ENCODE measurements at places on chromosomes 6 and 20.

DNA sequence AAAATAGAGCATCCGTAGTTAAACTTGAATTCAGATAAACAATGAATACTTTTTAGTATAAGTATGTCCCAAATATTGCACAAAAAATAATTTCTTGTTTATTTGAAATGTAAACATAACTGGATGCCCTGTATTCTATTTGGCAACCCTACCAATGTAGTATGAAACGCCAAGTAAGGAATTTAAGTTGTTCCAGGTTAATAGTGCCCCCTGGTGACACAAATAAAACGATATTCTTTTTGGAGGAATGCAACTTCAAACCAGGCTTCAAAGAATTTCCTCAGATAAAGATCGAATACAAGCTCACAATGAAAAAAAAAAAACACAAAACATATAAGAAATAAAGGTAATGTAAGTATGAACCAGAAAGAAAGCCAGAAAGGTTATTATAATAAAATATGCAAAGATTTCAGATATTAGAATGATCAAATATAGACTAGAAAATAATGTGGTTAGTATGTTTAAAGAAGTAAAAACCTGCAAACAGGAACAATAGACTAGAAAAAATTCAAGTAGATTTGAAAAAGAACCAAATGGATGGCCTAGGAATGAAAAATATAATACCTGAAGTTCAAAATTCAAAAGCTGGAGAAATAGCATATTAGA is 18.4 kb upstream of the AKAP7 start:
- no peak for DNase-seq

DNA sequence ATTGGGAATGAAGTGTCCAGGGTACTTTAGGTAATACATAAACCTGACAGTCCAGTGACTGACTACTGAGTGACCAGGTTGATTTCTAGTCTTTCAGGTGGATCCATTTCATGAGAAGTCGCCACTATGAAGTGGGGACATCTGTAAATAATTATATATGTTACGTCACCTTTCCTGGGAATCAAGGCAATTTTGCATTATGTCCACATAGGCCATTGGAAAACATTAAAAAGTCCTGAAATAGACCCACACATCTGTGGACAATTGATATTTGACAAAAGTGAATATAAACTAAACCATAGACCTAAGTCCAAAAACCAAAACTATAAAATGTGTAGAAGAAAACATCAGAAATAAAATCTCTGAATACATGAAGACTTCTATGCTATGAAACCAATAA is 231.5 kb downstream of the C6orf118 start:
- no peak for DNase-seq

DNA sequence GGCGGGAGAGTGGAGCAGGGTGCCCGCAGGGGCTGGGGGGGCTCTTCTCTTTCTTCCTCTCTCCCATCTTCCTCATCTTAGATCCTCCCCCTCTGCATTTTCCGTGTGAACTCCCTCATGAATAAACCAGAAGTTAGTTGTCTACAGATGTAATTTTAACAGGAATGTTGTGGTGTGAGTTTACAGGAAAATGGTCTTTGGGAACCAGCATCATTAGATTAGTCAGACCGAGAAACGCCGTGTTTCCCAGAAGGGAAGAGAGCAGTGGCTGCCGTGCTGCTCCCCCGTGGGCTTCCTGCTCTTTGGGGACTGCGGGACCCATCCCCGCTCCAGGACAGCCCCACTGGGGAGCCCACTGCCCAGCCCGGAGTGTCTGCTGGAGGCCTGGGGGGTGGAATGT is 3.4 kb downstream of the MYT1 start:
- DNase-seq, result no peak

DNA sequence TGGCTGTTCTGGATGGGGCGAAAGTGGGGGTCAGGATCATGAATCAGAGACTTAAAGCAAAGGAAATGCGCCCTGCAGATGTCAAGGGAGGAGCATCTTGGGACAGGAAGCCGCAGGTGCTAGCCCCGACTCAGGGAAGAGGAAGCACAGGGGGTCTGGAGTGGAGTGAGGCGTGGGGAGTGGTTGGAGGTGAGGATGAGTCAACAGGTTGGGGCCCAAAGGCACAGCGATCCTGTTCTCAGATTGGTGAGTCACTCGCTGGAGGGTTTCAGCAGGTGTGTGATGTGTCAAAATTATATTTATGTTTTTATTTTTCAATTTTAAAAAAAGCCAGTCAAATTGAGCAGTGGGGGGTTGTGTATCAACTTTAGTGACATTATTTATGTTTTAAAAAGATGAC is 19.0 kb downstream of the PACSIN1 start:
- DNase-seq, result no peak

- DNase-seq, result no peak
These were observed 12.5 kb downstream of the TRIM26 start for GRCh38 chr6:30200551-30201281.

DNA sequence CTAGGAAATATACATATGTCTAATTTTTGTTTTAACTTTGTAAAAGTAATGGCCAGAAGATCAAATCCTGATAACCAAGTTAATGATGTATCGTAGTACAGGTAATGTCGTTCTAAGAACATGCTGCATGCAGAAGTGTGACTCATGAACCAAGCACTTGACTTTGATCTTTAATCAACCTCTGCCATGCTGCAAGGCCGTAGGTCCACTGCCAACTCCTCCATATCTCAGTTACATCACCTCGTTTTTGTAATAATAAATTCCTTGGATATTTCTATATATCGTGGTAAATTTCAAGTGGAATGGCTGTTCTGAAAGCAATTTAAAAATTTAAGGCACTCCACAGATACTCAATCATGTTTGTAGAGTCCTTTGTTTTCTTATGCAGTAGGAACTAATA is 771.7 kb downstream of the EPHA7 start:
- no peak for DNase-seq

- DNase-seq, result peak; percentile 41
These were observed 11.0 kb downstream of the GFRA4 start for GRCh38 chr20:3652221-3652620.

DNA sequence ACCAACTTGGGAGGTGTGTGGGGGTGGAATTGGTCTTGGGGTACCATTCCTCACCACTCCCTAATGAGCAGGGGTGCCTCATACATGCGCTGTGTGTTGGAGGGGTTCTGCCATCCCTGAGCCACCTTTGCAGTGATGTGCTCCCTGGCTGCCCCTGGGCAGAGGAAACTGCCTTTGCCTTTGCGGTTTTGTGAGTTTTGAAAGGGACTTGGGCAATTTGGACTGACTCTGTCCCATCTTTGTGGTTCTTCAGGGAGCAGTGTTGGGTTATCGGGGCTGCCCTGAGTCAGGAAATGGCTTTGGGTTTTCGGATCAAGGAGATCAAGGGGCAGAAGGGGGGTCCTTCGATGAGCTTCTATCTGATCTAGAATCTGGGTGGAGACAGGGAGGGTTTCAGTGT is 3.9 kb upstream of the PHACTR3 start:
- DNase-seq, result no peak

GRCh38 chr6:15230827-15231226 is 15.0 kb upstream of the JARID2 start:
- DNase-seq, result no peak

DNA sequence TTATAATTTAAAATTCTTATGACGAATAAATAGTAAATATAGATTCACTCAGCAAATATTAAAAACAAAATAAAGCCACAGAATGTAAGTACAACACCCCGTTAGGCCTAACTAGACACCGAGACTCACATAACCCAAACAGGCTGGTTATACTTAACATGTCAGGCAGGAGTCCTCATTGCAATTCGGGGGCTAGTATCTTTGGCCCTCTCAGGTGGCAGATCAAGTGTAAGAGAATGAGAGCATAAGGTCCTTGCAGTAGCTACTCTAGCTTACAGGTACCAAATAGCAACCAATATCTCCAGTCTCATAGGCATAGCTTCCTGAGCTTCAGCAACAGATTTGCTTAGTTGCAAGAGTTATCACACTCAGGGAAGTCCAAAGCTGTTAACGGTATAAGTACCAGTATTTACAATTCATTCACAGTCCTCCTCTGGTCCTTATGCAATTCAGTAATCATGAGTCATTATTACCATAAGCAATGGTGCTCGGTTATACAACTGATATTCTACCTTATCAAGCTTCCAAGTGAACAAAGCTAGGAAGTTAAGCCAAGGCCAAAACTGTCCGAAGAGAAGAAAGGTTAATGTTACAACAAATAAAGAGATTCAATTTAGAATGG is 20.1 kb downstream of the REV3L start:
- DNase-seq, result no peak

DNA sequence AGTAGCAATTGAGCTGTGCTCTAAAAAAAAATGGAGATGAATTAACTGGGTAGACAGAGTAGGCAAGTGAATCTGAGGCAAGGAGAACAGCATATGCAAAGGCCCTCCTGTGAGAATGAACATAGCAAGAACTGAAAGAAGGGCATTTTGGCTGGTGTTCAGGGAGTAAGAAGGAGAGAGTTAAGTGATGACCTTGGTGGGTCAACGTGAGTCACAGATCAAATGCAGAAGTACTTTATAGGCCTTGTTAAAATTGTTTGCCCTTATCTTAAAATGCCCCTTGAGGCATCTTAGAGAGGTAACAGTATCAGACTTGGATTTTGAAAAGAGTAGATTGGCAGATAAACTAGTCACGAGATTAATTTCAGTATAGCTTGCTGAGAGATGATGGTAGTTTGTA is 24.5 kb downstream of the NDUFAF5 start:
- DNase-seq, result no peak

DNA sequence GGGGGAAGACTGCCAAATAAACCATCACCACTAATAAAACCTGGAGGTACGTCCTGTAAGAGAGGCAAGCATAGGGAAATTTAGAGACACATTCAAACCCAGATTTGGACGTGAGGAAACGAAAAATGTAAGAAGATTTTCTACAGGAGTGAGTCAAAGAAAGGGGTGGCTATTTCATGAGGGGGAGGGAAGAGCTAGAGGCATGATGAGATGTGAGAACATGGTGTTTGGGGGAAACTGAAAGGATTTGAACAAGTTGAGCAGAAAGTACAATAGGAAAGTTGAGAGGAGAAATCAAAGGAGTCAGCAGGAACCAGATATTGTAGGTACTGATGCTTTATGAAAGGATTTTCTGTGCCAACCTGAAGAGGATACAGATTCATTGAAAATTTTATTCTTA is 179.1 kb upstream of the HS3ST5 start:
- DNase-seq, result no peak

GRCh38 chr6:133463790-133464189 is 222.6 kb downstream of the EYA4 start:
- no peak for DNase-seq

DNA sequence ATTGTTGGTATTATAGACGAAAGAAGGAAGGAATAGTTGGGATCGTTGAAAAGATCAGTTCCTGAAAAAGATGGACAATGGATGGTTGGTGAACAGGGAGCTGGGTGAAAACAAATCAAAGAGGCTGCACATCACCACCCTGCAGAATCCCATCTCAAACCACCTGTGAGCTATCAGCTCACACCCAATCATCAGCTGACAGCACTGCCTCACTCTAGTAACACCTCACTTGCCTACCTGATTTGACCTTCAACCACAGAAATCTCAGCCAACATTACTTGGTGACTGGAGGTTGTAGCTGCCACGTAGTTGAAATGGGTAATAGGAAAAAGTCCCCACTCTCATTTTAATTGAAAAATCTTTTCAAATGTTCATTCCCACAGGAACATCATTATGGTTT is 101.8 kb upstream of the DST start:
- DNase-seq, result no peak

GRCh38 chr6:3513416-3513815 is 56.6 kb upstream of the SLC22A23 start:
- DNase-seq, result no peak

GRCh38 chr6:45185403-45186251 is 142.5 kb upstream of the RUNX2 start:
- no peak for DNase-seq

DNA sequence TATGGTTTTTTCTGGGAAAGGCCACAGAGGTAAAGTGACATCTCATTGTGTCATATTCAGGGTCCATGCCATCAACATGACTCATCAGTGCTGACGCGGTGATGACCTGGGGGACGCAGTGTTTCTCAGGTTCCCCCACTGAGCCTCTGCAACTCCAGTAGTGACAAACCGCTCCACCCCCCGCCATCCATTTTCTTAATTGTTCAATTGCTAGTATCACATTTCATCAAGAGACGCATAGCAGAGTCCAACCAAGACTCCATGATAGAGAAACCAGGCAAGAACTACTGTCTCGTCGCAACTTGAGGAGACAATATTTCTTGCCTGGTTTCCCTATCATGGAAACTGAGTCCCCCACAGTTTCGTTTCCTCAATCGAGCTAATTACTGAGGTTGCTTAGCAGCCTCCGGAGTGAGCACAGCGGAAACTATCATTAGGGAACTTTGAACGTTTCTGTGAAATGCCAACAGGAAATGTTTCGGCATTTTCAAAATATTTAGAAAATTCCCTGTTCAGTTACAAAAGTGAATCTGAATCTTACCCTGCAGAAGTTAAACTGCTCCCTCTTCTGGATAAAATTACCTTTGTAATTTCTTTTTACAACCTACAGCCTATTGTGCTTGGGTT is 12.2 kb upstream of the SERPINB1 start:
- DNase-seq, result no peak

GRCh38 chr6:131740161-131740560 is 29.3 kb upstream of the CTAGE9 start:
- DNase-seq, result no peak

- no peak for DNase-seq
These were observed 144.0 kb upstream of the SLC35B3 start for GRCh38 chr6:8579372-8579771.

DNA sequence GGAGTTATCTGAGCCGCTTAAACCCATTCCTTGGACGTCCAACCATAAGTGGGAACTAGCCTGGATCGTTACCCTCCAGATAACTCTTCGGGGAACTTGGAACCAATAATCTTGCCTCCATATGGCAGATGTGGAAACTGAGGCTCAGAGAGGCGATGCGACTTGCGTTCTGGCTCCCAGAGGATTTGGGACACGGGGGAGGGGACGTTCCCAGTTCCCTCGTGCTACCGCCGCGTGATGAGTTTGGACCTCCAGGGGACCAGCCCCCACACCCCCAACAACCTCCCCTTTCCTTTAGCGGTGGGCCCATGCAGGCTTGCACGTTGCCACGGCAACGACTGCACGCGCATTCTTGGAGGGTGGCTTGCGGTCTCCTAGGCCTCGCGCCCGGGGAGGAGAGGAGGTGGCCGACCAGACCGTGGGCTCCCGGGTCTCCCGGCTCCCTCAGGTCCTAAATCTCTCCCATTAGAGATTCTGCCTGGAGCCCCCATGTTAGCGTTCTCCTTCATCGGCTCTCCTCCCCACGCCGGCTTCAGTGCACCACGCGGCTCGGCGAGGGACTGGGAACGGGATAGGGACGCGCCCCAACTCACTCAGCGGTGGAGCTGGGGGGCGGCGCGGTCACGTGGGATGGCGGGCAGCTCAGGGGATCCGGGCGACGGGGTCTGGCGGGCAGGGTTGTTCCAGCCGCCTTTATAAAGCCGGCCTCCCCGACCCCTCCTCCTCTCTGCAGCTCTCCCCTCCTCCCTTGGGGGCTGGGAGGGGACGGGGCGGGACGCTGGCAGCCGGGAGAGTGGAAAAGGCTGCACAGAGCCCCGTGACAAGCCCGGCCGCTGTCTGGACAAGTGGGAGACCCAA is at the start of gene PLTP:
Gene PLTP (minus strand): TSS at position 670 of the 858 bp plus-strand sequence. CDS start 703 bp downstream, outside the sequence.
- DNase-seq, result no peak

- no peak for DNase-seq
These were observed 141.9 kb downstream of the HIVEP2 start for GRCh38 chr6:142803032-142803431.

- no peak for DNase-seq
These were observed 470.0 kb downstream of the NKAIN2 start for GRCh38 chr6:124273701-124274100.

Measured in NCI-H187 treated with DMSO at 0.1 percent for 48 hours (cell line).